ENCODE measurements at places on chromosomes 4 and X. TPM values are rescaled to one million over a fixed set of nuclear protein-coding genes. Genes with fewer than 3 reads are reported as not detected.

PPBP gene
- not detected for total RNA-seq

MAGEA1 gene
- total RNA-seq, result not detected

TASL gene
- not detected for total RNA-seq

SPANXA1 gene
- total RNA-seq, result not detected

CXCL8 gene
- 294 TPM for total RNA-seq

CLNK gene
- total RNA-seq, result not detected

HOPX gene
- under 0.01 TPM for total RNA-seq

BTC gene
- total RNA-seq, result 0.43 TPM

ARHGAP24 gene
- 56.6 TPM for total RNA-seq

IL1RAPL1 gene
- 1.3 TPM for total RNA-seq

DSPP gene
- not detected for total RNA-seq

ASMT gene
- total RNA-seq, result not detected

RPGR gene
- 4.3 TPM for total RNA-seq

HERC6 gene
- 8.7 TPM for total RNA-seq

HSFX2 gene
- not detected for total RNA-seq

TSPAN7 gene
- total RNA-seq, result not detected

VGLL1 gene
- not detected for total RNA-seq

MAOB gene
- total RNA-seq, result under 0.01 TPM

AVPR2 gene
- total RNA-seq, result under 0.01 TPM

SH3RF1 gene
- total RNA-seq, result 29.3 TPM

NDST3 gene
- total RNA-seq, result 0.32 TPM

CT55 gene
- total RNA-seq, result not detected

GPR78 gene
- 0.97 TPM for total RNA-seq

PCYT1B gene
- 0.86 TPM for total RNA-seq

TMEM154 gene
- 11.2 TPM for total RNA-seq

SOWAHB gene
- under 0.01 TPM for total RNA-seq

GLUD2 gene
- 1.9 TPM for total RNA-seq

TMPRSS11D gene
- total RNA-seq, result not detected

REELD1 gene
- total RNA-seq, result not detected

GLOD5 gene
- not detected for total RNA-seq

VCX3A gene
- total RNA-seq, result not detected

HTT-AS gene
- not detected for total RNA-seq

SMR3A gene
- not detected for total RNA-seq

SPANXB1 gene
- not detected for total RNA-seq

CPZ gene
- 15.5 TPM for total RNA-seq

EPHA5 gene
- total RNA-seq, result 0.32 TPM

GPR119 gene
- not detected for total RNA-seq

ARHGAP10 gene
- 41.5 TPM for total RNA-seq

BEX2 gene
- total RNA-seq, result 2.3 TPM

ARMCX4 gene
- 8.1 TPM for total RNA-seq

All from fibroblast of villous mesenchyme (primary cell).